Stimulated activated CD8-positive, alpha-beta memory T cell treated with anti-CD3 and anti-CD28 coated beads, Interleukin-15, amount 100 ng/mL, for 48 hours (primary cell): ENCODE measurements at places on chromosomes 16 and 17.
A peak's percentile ranks its signal among the peaks of the same experiment; 100 is the strongest.

- no peak for DNase-seq
Measured at GRCh38 chr16:11248133-11248532, 7.9 kb downstream of the SOCS1 start.

DNA sequence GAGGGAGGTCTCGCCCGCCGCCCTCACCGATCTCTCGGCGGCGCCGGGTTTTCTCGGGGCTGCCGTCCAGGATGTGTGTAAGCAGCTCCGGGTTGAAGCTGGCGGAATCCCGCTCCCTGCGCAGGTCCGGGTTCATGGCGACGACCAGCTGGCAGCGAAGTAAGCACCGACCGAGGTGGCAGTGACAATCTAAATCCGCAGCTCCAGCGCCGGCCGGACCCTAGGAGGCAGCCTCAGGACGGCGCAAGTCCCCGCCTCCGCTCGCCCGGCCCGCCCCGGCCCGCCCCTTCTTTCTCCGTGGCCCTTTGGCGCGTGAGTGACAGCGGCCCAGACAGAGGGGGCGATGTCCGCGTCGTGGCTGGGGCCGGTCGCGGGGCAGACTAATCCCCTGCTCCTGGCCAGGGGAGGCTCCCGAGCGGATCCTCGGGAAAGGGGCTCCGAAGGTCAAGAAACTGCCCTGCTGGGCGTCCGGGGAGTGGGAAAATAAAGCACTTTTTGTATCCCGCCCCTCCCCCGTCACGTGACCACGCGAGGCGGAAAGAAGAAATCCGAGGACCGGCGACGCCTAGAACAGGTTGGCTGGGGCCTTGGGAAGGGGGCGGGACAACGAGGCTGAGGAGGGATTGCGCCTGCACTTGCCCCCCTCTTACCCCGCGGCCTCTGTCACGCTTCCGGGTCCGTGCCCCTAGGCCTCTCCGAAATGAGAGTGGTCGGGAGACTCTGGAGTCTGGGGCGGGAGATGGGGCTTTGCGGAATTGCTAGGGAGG lies at the start of the genes ACOX1 and TEN1:
TSS of gene ACOX1 (minus strand) at position 229 of the 767 bp plus-strand sequence. CDS start at position 136, 93 bp downstream.
TSS of gene TEN1 (plus strand) at position 303 of the 767 bp plus-strand sequence. CDS start 6,953 bp downstream, outside the sequence.
- DNase-seq, result peak; percentile 94

- DNase-seq, result no peak
Measured at GRCh38 chr16:1509307-1510221, 16.4 kb downstream of the TELO2 start.

DNA sequence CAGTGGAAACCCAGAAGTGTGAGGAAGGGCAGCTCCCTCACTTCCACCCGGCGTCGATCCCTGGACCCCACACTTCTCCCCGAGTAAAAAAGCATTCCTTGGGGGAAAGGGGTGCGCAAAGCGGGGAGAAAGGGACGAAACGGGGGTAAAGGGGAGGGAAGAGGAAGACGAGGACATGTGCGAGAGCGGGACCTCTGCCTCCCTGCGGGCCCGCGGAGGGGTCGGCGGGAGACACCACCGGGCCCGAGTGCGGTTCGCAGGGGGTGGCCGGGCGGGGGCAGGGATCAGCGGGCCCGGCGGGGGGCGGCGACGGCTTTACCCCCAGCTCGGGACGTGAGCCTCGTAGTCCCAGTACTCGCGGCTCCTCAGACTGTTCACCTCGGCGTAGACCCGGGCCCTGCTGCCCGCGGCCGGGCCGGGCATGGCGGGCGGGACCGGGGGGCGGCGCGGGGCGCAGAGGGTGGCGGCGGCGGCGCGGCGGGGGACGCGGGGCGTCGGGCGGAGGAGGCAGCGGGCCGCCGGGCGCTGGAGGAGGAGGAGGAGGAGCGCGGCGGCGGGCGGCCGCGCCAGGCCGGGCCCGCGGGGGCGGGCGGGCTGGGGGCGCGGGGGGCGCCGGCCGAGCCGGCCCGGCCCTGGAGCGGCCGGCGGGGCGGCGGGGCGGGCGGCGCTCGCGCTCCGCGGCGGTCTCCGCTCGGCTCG lies 443 bp downstream of the CSNK2A2 start:
- no peak for DNase-seq

DNA sequence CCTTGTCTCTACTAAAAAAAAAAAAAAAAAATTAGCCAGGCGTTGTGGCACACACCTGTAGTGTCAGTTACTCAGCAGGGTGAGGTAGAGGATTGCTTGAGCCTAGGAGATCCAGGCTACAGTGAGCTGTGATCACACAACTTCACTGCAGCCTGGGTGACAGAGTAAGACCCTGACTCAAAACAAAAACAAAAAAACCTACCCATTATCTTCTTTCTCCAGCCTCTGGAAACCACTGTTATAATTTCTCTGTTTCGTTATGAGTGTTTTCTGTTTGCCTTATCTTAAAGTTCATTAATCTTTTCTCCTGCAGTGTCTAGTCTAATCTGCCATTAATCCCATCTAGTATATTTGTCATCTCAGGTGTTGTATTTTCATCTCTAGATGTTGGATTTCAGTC lies 18.6 kb upstream of the CLTC start:
- DNase-seq, result no peak

DNA sequence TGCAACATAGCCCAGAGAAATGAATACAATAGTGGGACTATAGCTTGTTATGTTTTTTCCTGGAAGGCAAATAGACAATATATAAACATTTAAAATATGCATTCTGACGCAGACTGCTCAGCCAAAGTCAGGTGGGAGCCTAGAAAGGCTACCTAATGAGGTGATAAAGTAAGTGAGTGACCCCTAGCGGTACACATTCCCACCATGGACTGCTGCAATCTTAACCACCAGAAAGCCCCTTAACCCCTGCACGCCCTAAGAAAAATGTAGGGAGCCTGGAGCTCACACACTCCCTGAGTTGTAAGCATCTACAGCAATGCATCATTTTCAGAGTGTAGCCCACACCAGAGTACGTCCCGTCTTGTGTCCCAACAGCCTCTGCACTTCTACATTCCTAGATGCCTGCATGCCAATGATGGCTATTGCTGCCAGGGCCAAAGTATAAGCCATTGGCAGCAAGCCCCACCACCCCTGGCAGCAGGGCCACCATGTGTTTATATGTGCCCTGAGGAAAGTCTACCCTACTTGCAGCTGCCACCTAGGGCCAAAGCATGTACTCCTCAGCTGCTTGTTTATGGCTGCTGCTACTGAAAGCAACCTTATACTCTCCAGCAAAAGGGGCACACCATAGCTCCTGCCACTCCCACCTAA lies 127.6 kb downstream of the KIF2B start:
- no peak for DNase-seq

GRCh38 chr16:81275064-81275532 lies 36.6 kb downstream of the BCO1 start:
- DNase-seq, result no peak

DNA sequence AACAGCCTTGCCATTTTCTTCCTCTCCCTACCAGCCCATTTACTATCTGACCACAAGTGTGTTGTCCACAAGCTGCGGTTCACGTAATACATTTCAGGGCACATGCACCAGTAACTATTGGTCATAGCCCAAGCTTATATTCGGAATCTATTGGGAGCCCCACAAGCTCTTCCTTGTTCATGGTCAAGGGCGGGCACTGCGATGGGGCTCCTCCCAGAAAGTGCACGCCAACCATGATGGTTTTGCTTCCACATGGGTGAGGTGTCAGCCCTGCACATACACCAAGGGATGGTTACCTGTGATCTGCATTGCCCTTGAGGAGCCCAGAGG lies 12.1 kb downstream of the THRA start:
- no peak for DNase-seq

DNA sequence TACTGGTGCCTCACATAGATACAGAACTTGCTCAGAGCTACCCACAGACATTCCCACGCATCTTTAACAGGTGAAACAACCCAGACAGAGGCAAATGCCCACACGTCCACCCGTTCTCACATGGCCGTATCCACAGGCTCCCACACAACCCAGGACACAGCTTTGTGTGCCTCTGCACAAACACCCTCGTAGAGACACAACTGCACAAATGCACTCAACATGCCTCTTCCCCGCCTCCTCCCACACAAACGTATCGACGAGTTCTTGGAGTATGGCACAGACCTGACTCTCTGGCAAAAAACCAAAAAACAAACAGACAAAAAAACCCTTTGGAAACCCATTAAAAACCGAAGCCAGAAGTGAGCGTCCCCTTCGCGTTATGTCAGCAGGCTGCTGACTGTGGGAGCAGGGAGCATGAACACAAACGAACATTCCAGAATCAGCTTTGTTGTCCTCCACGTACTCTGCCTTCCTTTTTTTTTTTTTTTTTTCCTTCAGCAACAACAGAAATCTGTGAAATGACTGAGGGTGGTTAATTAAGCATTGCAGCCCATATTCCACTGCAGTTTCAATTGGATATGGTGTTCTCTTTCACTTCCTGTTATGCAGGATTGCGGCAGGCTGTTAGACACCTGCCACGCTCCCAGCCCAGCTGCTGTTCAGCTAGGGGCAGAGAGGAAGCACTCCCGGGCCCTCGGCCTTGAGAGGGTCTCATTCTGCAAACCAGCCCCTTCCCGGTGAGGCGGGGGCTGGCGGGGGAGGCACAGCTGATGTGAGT lies 313.7 kb downstream of the MAF start:
- DNase-seq, result no peak

DNA sequence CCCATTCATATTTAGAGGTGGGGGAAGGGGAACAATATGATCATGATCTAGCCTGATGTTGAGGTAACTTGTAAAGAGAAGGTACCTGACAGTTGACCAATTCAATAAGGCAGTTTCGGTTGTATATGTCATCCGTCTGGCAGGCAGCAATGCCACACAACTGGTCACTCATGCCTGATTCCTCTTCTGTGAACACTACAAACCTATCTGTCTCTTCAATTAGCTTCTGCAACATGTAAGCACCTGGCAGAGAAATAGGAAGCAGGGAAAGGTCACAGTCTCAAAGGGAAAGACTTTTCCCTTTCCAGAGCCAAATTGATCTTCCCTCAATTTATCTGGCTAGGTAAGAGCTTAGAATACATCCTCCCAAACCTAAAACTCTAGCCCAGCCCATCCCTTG lies 10.2 kb upstream of the RSKR start:
- DNase-seq, result no peak

- no peak for DNase-seq
Measured at GRCh38 chr16:83520596-83520995, 287.2 kb upstream of the HSBP1 start.

DNA sequence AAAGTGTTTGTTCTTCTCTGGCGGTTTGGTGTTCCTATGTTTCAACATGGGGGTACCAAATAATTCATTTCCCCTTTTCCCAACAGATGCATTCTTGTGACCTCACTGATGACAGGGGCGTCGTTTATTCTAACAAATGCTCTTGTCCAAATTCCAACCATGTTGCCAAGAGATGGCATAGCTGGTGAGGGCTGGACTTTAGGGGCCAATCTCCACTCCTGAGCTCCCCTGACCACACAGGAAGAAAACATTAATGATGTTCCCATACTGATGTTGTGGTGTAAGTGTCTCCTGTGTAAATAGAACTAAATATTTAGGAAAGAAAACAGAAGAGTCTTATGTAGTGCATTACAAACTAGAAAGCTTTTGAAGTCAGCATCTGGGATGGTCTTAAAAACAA lies 431.6 kb downstream of the CDH13 start:
- DNase-seq, result no peak

DNA sequence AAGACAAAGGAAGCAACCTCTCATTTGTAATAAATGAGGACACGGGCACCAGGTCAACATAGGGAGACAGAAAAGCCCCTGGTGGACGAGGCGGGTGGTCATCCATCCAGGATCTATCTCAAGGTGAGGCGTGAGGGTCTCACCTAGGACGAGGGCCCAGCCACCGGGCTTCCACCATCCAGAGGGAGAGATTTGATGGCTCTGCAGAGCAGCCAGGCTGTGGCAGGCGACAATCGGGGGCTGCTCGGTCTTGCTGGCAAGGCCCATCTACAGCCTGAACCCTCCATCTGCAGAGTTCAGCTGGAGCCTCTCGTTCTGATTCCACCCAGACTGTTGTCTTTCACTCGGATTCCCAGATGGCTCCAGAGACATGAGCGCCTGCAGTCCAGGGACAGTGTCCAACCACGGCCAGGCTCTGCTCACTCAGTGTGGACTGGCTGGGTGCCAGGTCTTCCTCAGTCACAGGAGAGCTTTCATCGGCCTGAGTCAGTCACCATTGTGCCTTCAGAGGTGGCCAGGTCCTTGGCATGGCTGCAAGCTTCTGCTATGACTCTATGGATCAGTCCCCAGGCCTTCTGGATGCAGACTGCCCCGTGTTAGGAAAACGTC lies 5.9 kb downstream of the LITAFD start:
- DNase-seq, result no peak

- DNase-seq, result no peak
Measured at GRCh38 chr16:85585711-85586110, 27.4 kb upstream of the GSE1 start.

DNA sequence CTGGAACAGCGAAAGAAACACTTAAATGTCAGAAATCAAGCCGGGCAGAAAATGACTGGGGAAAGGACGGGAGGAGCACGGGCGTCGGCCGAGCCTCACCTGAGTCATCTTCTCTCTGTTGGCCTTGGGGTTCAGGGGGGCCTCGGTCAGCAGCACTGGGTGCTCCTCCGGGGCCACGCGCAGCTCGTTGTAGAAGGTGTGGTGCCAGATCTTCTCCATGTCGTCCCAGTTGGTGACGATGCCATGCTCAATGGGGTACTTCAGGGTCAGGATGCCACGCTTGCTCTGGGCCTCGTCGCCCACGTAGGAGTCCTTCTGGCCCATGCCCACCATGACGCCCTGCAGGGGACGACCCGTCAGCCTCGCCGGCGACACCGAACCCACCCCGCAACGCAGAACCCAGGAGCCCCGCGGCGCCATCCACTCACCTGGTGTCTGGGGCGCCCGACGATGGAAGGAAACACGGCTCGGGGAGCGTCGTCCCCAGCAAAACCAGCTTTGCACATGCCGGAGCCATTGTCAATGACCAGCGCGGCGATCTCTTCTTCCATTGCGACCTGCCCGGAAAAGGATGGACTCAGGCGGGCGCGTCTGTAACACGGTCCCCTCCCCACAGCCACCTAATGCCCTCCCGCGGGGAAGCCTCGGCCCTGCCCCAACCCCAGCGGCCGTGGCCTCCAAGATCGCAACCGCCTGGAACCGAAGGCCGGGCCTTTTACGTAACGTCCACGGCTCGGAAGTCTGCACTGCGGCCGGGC lies 616 bp downstream of the ACTG1 start:
- no peak for DNase-seq

- no peak for DNase-seq
Measured at GRCh38 chr17:48548523-48549280, 3.8 kb upstream of the HOXB2 start.

DNA sequence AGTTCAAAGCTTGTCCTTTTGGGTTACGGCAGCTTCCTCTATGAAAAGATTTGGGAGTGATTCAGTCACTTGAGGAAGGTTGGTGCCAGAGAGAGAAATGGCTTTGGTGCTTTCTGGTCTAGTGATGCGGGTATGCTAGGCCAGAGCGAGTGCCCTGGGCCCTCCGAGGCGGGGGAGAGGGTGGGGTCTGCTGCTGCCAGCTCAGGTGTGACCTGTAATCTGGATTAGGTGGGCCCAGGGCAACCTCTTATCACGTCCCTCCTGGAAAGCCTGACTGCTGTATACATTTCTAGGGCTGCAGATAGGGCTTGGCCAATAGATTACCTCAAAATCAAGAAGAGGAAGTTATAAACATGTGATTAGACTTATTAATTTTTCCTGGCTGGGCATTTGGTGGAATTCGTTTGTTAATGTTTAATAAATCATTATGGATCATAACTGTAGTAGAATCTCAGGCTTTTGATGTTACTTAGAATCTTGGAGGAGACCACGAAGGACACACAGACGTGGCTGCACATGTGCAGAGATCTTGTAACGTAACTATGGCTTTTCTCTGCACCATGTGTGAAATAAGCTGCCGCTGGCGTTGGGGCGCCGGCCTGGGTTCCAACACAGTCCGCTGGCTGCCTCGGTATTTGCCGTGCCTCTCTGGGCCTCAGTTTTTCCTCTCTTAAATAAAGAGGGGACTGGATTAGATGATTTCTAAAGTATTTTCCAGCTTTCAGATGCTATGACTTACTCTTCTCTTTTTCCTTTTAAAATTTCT lies 1.2 kb downstream of the IRF8 start:
- no peak for DNase-seq
